Nephron progenitor cell (in vitro differentiated cells): ENCODE measurements at places on chromosomes 6 and 20.
A peak's percentile ranks its signal among the peaks of the same experiment; 100 is the strongest.

DNA sequence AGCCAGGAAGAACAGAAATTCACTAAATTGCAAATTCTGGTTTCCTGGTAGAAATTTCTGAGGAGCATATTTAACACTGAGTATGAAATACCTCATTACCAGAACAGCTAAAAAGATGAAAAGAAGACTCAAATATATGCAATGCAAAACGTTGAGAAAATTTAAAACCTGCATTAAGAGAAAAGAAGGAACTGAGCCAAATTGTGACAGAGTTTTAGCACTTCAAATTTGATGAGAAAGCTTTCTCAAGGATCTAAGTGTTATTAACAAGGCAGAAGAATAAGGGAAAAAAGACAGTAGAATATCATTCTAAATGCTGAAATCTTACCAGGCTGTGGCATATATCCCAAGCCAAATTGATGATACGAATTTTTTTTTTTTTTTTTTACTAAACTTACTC is 443.0 kb downstream of the COL12A1 start:
- no peak for DNase-seq

DNA sequence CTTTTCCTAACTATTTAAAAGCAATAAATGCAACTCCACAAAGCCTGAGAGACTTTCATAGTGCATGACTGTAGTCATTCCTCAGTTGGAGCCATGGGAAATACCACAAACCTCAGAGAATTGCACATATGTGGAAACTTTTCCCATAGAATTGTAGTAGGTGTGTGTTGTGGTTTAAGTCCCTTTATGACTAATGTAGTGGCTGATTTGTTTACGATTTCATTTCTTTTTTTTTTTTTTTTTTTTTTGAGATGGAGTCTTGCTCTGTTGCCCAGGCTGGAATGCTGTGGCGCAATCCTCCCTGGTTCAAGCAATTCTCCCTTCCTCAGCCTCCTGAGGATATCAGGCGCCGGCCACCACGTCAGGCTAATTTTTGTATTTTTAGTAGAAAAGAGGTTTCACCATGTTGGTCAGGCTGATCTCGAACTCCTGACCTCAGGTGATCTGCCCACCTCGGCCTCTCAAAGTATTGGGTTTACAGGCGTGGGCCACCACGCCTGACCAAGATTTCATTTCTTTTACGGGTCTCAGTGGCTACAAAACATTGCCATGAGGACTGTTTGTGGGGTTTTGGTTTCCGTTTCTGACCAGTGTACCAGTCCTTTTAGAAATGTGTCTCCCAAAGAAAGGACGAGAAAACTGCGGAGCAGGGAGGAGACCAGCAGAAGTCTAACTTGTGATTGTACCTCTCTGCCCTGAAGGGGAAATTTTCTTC is 212.1 kb upstream of the MARCKS start:
- DNase-seq = no peak

- DNase-seq = no peak
These were observed 197.4 kb upstream of the POU3F2 start for GRCh38 chr6:98636941-98637340.

- DNase-seq = no peak
These were observed 40.0 kb downstream of the NUDT3 start for GRCh38 chr6:34352305-34352937.

GRCh38 chr6:144295211-144295610 is 10.1 kb downstream of the UTRN start:
- no peak for DNase-seq

DNA sequence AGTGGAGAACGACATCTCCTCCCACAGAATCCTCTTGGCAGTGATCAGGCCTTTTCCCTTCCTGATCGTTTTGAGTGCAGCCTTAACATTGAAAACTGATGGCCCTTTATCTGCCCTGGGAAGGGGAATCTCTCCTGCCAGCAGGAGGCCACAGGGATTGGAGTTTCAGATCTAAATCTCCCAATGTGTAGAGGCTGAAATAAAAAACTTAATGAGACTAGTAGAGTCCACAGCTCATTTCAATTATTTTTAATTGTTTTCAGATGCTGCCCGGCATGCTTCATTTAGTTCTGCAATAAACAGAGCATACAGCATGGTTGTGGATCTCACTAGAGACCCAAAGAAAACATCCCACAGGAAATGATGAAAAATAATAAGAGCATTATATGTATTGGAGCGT is 662.2 kb upstream of the HS3ST5 start:
- no peak for DNase-seq

GRCh38 chr6:156410649-156411048 is 366.5 kb upstream of the ARID1B start:
- DNase-seq = no peak

DNA sequence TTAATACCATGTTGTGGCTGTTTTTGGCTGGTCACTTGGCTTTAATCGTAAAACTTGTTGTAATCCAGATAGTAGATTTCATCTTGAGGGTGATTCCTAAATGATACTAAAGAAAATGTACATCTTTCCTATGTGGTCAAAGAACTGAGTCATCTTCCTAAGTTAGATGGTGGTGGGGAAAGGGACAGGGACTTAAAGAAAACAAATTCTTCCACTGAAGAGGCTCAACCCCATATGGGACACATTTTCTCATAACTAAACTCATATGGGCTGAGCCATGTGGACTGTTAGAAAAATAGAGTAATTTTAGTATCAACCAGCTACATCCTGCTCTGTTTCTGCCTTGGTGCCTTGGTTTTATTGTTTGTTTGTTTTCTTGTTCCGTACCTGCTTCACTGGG is 155.8 kb downstream of the TSHZ2 start:
- no peak for DNase-seq

GRCh38 chr20:13265941-13266340 is 44.9 kb downstream of the ISM1 start:
- no peak for DNase-seq

- no peak for DNase-seq
These were observed 40.9 kb upstream of the ZBP1 start for GRCh38 chr20:57660922-57661745.

- DNase-seq = no peak
These were observed 13.5 kb upstream of the MLIP start for GRCh38 chr6:54097753-54098152.

- no peak for DNase-seq
These were observed 2.6 kb downstream of the BACH2 start for GRCh38 chr6:90294008-90294511.

- no peak for DNase-seq
These were observed 10.2 kb downstream of the ADNP start for GRCh38 chr20:50920997-50921396.

DNA sequence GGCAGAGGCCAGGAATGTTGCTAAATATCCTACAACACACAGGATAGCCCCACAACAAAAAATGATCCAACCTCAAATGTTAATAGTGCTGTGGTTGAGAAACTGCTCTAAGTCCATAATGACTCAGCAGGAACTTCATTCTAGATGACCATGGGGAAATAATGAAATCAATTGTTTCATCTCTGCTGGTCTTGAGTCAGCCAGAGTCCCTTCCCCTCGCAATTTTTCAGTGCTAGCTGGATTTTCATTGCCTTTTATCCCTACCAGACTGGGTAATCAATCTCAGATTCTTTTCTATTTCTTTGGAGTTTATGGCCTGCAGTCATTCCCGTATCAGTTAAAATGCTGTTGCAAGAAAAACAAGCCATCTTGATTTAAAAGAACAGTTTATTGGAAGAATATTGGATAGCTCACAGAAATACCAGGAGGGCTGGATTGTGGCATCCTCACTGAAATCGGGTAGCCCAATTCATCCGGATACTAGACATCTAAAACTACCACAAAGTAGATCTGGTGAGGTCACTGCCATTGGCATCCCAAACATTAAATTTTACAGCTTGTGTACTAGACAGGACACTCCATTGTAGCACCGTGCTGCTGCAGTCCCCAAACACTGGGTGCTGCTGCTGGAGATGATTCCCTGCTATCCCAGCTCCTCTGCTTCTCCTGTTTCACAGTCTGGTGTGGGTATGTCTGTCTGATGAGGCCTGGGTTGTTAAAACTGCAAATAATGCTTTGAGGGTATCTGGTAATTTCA is 30.3 kb upstream of the POPDC3 start:
- DNase-seq = no peak

GRCh38 chr6:164085091-164086075 is 670.9 kb downstream of the QKI start:
- DNase-seq = no peak

- no peak for DNase-seq
These were observed 26.6 kb downstream of the NCOA6 start for GRCh38 chr20:34798871-34799270.

GRCh38 chr20:42099101-42099500 is 480.9 kb upstream of the CHD6 start:
- no peak for DNase-seq

DNA sequence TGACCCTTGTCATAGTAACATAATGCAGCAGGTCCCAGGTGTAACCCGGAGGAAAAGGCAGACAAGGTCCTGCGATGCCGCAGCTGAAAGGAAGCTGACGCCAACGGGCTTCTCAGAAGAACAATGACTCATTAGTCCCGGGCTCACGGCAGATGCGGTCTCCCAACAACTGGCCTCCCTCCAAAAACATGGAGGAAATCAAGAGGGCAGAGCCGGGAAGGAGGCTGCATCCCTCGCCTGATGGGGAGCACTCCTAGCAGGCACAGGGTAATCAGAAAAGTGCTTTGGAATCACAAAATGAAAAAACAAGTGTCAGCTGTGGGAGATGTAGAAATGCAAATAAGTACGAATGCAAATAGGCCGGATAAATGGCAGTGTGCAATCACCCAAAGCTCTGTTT is 165.2 kb upstream of the AGPAT4 start:
- DNase-seq = no peak

DNA sequence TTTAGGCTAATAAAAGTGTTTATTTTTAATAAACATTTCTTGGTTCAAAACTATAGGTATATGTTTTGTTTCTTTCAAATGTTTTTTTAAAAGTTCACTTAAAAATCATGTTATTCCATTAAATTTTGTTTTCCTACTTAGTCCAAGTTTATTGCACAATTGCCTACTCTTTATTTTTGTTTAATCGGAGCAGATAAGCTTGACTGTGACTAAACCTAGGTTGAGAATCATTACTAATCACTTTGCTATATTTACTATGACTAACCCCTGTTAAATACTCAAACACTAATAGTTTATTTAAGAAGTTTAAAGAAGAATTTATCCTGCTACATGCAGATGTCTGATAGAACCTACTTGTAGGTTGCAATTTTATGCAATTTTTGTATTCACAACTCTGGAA is 18.8 kb downstream of the MAP3K4 start:
- no peak for DNase-seq

GRCh38 chr20:32465092-32465900 is 107.2 kb downstream of the ASXL1 start:
- DNase-seq = peak; percentile 51

DNA sequence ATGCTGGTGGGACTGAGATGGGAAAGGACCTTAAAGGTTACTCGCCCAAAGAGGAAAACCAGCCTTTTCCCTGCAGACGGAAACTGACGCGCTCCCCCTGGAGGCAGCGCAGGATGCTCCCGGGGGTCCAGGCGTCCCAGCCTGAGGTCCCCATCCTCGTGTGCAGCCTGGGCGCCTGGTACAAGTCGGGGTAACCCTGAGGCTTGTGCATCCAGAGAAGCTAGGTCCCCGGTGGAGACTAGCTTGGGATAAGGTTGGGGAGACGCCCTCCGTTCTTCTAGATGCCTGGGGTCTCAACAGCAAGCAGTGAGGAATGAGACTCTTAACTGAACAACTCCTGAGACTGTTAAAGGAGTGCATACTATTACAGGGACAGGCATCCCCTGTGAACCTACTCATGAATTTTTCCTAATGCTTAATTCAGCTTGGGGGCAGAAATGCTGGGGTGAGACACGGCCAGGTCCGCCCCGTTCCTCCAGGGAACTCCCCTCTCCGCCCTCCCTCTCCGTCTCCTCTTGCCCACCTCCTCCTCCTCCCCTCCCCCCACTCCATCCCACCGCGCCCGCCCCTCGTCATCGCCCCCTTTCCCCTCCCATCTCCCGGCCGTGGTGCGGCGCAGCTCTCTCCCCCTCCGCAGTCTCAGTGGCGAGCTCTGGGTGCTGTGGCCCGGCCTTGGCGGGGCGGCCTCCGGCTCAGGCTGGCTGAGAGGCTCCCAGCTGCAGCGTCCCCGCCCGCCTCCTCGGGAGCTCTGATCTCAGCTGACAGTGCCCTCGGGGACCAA is at the start of gene PRSS35:
Gene PRSS35, plus strand, starts transcription at position 634 of the 781 bp plus-strand sequence. CDS start 10,908 bp downstream, outside the sequence.
- DNase-seq = peak; percentile 81

- no peak for DNase-seq
These were observed 137.3 kb downstream of the TMEM242 start for GRCh38 chr6:157185986-157186385.

DNA sequence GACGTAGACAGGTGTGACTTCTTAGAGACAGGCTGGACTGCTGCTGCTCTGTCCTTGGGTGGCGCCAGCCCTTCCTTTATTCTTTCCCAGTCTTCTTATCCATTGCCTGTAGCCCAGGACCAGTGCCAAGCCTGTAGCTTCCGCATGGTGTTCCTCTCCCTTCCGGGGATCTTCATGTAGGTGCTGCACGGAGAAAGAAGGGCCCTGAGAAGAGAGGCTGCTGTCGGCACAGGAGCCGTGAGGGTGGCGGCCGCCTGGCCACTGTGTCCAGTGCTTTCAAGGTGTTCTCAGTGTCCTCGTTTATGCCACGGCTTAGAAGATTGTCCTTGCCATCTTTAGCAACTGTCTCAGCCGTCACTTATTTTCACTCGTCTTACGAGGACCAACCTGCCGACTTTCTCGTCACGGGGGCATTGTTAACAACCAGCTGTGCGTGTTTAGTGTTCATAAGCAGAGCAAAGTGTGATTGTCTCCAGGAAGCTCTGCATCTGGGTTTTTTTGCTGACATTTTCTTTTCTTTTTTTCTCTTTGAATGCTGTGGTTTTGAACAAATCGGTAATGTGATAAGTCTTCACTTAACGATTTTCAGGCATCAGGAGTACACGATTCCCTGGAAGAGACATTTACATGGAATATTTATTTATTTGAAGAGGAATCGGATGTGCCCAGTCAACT is 61.2 kb downstream of the PPP1R14C start:
- no peak for DNase-seq

DNA sequence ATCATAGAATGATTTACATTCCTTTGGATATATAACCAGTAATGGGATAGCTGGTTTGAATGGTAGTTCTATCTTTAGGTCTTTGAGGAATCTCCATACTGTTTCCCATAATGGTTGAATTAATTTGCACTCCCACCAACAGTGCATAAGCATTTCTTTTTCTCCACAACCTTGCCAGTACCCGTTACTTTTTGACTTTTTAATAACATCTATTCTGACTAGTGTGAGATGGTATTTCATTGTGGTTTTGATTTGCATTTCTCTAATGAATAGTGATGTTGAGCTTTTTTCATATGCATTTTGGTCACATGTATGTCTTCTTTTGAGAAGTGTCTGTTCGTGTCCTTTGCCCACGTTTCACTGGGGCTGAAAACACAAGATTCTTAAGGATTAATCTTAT is 107.3 kb downstream of the TINAG start:
- no peak for DNase-seq

- DNase-seq = no peak
These were observed 309.8 kb downstream of the CDC5L start for GRCh38 chr6:44697327-44697726.

DNA sequence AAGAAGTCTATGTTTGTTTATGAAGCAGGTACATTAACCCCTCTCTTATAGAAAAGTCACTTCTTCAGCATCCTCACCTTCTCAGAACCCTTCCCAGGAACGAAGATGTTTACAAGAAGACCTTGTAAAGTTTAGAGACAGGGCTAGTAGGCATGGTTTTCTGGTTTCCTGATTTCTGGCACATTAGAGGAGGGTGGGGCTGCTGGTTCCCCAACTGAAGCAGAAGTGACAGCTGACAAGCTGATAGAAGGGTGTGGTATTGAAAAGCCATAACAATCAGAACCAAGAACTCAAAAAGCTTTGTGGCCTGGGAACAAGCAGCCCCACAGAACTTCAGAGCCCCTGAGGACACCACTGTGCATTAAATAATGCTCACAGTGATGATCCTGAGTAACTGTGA is 91.2 kb downstream of the RTN4IP1 start:
- no peak for DNase-seq
